ENCODE measurements at places on chromosomes 13 and 19.

DNA sequence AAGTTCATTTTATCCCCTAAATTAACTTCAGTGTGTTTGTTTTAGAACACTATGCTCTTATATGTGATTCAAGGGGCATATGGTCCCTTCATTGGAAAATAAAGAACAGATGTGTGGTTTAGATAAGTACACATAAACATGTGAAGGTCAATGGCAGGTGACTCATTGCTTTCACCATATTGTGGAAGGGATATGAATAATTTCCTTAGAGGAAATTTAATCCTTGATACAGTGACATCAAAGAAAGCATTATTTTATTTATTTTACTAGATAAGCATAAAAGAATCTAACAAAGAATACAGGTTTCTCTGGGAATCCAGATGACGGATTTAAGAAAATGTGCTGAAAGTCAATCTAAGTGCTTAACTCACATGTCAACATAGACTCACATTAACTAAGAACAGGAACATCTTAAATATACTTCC, 373.5 kb downstream of the KCTD12 start:
- DNase-seq: no peak

- no peak for DNase-seq
Measured at GRCh38 chr19:41431426-41432386, 4.5 kb upstream of the B3GNT8 start.

DNA sequence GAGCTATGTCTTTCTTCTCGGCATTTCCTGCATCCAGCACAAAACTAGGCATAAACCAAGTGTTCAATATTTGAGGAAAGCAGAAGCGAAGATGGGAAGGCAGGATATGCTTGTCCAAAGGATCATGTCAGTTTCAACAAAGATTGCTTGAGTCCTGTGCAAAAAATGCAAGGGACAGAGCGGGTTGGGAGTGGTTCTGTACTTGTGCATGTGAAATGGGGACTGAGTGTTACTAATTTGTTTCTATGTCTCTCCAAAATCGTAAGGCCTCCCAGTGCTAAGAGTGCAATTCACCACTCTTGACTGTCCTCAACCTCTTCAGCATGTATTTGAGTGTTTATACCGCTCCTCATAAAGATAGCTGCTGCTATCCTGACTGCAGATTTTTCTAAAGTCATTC, 166.2 kb downstream of the DLEU7 start:
- no peak for DNase-seq

DNA sequence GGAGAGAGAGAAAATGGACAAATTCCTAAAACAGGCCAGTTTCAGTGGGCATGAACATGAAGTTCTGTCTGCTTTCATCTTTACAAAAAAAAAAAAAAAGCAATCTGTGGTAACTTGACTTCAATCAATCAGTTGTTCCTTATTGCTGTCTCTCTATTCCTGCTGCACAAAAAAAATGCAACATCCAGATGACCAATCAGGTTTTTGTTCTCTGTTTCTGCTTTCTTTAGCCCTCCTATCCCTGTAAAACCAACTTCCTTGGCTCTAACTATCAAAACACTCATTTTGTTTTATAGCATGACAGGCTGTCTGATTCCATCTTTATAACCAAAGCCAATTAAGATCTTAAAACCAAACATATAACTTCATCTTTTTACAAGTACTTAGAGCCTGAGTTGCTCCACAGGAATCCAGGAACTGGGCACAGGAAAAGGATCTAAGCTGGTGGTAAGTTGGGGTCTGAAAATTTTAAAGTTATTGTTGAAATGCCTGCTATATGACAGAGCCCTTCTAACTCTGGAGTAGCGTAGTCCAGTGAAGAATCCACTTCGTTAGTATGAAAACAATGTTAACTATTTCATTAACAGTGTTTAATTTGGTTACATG, at the start of gene FPR3:
FPR3 (plus strand) TSS at position 273 of the 606 bp plus-strand sequence. CDS start 28,592 bp downstream, outside the sequence.
- DNase-seq: no peak

DNA sequence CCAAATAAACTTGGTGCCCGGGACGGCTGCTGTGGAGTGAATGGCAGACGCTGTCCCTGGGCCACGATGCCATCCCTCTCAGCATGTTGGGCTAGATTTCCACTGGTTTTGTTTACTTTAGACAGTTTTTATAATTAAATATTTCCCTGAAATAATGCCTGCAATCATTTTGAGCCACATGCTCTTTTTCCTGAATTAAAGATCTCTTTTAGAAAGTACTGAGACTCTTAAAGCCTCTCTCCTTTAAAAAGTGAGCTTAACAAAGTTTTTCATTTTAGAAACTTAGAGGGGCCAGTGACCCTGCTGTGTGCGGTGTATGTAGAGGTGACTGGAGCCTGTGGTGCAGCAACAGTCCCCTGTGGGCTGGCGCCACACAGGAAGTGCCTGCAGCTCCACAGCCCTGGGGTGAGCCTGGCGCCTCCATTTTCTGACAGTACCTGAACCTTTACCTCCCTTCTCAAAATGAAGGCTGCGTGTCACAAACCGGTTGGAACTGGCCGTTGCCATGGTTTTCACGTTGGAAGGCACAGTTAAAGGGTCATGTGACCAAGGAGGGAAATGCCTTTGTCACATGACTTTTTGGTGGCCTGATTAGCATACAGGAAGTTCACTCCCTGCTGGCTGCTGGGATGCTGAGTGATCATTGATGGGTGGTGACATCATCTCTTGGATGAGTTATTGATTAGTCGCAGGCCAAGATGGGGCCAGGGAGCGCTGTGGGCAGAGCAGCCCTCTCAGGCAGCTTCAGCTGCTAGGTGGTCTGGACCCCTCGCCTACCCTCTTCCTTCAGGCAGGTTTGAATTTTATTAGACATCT, 26.3 kb downstream of the TSSK6 start:
- peak; percentile 88 for DNase-seq

Data from COR-L47 (cell line).